ENCODE measurements at places on chromosomes 4 and X. TPM values are rescaled to one million over a fixed set of nuclear protein-coding genes. Genes with fewer than 3 reads are reported as not detected.

GRCh38 chr4:80540785-80541469 is 205.4 kb downstream of the CFAP299 start:
- no peaks in the 10 kb centered on the region for H3K27me3 ChIP-seq
- no peak overlapping the region for H3K27ac ChIP-seq
- H3K36me3 ChIP-seq, result no peaks in the 10 kb centered on the region
- no peak for DNase-seq
- no peaks in the 10 kb centered on the region for H3K4me1 ChIP-seq

Gene NDST4
- not detected for total RNA-seq

DNA sequence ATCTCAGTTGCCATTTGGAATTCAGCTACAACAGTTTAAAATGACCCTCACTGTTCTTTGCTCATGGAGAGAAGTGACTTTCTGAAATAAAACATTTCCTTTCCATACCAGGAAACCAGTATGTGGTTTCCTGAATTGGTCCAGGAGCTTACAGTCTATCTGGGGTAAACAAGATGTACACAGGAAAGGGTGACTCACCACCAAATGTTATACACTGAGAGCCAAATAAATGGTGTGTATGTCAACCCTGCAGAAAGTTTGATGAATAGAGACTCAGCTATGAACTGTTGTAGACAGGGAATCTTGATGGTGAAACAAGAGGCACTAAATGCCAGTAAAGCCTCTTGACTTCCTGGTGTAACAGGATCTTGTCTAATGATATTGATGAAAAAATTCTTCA is 100.4 kb downstream of the HS6ST2 start:
- H3K36me3 ChIP-seq, result no peaks in the 10 kb centered on the region
- H3K27me3 ChIP-seq, result no peaks in the 10 kb centered on the region
- H3K4me3 ChIP-seq, result no peak overlapping the region
- DNase-seq, result peak; percentile 56

GRCh38 chr4:63296773-63297172 is 1112.5 kb downstream of the TECRL start:
- H3K4me1 ChIP-seq, result no peaks in the 10 kb centered on the region
- H3K27ac ChIP-seq, result no peak overlapping the region
- no peak for DNase-seq
- no peak overlapping the region for H3K4me3 ChIP-seq
- no peaks in the 10 kb centered on the region for H3K36me3 ChIP-seq

DNA sequence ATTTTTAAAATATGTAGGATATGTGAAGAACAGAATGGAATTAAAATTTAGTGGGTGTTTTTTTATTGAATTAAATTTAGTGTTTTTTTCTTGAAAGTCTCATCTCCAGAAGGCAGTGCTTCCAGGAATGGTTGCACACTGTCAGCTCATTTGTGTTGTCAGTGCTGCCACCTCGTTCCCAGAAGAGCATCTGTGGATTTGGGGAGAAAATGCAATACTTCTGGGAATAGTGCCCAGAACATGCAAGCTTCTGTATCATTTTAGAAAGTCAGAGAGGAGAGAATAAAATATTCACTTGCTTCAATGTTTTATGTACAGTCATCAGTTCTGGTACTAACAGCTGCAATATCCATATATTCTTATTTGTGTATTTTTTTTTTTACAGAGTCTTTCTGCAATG is 608.8 kb downstream of the PCDH7 start:
- no peak overlapping the region for H3K4me3 ChIP-seq
- no peaks in the 10 kb centered on the region for H3K36me3 ChIP-seq
- no peak overlapping the region for H3K27ac ChIP-seq
- H3K4me1 ChIP-seq, result no peaks in the 10 kb centered on the region
- DNase-seq, result peak; percentile 2
- no peaks in the 10 kb centered on the region for H3K27me3 ChIP-seq
